ENCODE measurements at places on chromosomes 3 and 15.

GRCh38 chr3:20741381-20741780 is 555.4 kb upstream of the SGO1 start:
- no peak for DNase-seq

- no peak for DNase-seq
Observed at GRCh38 chr15:39497016-39497758, 83.7 kb upstream of the THBS1 start.

DNA sequence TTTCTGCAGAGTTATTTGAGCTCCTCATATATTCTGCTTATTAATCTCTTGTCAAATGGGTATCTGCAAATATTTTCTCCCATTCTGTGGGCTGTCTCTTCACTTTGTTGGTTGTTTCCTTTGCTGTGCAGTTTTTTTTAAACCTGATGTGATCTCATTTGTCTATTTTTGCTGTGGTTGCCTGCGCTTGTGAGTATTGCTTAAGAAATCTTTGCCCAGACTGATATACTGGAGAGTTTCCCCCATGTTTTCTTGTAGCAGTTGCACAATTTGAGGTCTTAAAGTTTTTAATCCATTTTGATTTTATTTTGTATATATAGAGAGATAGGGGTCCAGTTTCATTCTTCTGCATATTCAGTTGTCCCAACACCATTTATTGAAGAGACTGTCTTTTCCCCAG is 102.3 kb downstream of the POLQ start:
- no peak for DNase-seq

- DNase-seq = no peak
Observed at GRCh38 chr3:11588755-11589154, 55.0 kb downstream of the VGLL4 start.

GRCh38 chr3:32856355-32856889 is 38.6 kb downstream of the TRIM71 start:
- no peak for DNase-seq

GRCh38 chr15:98955961-98956723 is 51.5 kb downstream of the PGPEP1L start:
- DNase-seq = no peak

DNA sequence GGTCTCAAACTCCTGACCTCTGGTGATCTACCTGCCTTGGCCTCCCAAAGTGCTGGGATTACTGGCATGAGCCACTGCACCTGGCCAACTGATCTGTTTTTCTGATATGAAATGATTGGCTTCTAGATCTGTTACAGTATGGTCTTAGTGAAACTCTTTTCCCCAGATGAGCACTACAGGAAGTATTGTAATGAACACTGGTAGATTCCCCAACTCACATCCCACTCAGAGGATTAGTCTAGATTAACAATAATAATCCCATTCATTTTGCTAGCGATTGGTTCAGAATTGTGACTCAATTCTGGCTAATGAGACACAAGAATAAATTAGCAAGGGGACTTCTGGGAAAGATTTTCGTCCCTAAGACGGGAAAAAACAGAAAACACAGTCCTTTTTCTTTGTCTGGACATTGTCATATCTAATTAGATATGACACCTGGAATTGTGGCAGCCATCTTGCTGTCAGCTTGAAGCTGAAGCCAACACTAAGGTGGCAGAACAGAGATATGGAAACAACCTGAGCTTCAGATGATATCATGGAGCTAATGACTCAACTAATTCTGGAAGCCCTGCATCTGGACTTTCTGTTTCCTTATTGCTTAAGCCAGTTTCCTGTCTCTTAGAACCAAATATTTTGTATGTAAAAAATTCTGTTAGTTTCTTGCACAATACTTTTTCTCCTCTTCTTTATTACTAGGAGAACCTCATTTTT is 17.4 kb upstream of the NPTN start:
- no peak for DNase-seq

DNA sequence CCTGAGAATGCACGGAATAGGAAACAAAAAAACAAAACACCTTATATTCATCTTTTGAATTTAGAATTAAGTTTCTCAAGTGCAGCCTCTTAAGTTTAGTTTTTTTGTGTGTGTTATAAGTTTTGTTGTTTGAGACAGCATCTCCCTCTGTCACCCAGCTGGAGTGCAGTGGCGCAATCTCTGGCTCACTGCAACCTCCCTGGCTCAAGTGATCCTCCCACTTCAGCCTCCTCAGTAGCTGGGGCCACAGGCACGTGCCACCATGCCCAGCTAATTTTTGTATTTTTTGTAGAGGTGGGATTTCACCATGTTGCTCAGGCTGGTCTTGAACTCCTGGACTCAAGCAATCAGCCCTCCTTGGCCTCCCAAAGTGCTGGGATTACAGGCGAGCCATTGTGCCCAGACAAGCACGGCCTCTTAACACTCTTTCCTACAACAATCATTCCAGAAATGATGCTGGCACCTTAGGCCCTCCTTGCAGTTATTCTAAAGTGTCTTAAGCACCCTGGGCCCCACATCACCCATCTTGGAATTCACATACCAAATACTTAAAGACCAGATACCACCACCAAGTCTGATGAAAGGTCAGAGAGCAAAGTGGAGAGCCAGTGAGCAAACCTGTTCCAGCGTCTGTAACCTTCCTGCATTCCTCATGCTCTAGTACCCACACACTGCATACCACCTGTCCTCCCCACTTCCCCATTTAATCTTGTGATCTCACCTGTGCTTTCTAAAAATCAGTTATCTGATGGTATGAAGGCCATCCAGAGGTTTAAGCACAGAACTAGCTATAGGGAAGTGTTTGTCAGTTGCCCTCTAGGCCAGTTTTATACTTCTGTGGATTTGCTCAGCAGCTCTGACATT is 6.9 kb upstream of the SPG11 start:
- no peak for DNase-seq

- no peak for DNase-seq
Observed at GRCh38 chr15:88799341-88799740, 3.9 kb upstream of the ACAN start.

DNA sequence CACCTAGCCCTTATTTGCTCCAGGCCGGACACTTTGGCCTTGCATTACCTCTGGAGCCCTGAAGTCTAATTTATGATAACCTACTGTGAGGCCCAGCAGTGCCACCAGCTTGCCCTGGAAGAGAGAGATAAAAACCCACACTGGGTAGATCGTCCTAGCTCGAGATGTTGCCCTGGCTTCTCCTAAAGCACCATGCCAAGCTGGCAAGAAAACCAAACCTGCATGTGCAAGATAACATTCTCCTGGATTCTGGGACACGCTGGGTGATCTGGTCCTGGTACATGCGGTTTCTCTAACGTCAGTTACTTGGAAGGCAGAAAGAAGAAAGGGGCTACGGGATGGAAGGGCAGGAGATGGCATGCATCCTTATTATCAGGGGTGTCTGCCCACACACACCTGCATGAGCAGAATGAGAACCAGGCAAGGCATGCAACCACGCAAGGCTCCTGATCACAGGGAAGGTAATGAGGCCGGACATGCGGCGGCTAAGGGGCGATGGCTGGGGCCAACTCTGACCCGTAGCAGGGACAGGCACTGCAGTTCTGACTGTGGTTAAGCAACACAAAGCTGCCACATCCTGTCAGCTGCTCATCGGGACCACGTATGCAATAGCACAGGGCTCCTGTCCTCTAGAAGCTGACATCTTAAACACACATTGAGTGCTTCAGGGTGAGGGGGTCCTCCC is 73.0 kb downstream of the OXNAD1 start:
- DNase-seq = no peak

DNA sequence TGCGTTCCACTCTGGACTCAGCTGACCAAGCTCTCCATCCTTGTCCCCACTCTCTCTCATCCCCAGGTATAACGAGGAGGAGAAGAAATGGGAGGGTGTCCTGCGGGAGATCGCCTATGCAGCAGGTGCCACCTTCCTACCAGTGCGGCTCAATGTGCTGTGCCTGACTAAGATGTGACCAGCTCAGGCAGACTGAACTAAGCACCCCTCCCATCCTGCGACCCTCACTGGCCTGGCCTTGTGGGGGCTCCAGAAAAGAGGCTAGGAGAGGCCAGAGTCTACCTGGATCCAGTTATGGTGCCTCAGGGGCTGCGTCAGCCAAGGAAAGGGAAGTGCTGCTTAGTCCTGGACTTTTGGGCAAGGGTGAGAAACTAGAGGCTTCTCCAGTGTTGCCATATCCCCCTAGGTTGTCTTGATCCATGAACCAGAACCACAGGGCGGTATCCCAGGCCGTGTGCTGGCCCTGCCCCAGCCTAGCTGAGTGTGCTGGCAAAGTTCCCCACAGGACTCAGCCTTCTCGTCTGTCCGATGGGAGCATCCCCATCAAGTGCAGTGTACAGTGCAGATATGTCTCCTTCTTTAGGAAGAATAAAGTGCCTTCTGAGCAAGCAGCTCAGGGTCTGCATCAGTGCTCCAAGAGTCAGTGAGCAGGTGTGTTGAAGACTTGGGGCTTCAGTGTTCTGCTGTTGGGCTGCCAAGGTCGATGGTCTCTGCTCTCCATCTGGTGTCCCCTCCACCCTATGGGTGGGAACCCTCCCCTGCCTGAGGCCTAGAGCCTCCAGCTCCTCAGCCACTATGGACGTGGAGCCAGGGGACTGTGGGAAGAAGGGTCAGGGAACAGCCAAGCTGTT is 6.7 kb downstream of the KLHL40 start:
- DNase-seq = no peak

- DNase-seq = no peak
Observed at GRCh38 chr15:64001148-64001547, 45.1 kb downstream of the DAPK2 start.

DNA sequence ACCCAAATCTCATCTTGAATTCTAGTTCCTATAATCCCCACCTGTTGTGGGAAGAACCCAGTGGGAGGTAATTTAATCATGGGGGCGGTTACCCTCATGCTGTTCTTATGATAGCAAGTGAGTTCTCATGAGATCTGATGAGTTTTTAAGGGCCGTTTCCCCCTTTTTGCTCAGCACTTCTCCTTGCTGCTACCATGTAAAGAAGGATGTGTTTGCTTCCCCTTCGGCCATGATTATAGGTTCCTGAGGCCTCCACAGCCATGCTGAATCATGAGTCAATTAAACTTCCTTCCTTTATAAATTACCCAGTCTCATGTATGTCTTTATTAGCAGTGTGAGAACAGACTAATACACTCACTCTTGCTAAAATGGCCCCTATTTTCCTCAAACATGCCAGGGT is 374.7 kb downstream of the TUSC7 start:
- DNase-seq = no peak

- peak; percentile 14 for DNase-seq
Observed at GRCh38 chr15:36814708-36815107, 235.3 kb downstream of the CDIN1 start.

GRCh38 chr3:151835751-151836525 is 22.0 kb downstream of the AADAC start:
- peak; percentile 77 for DNase-seq

- DNase-seq = peak; percentile 52
Observed at GRCh38 chr3:196399485-196399945, 32.7 kb downstream of the UBXN7 start.

DNA sequence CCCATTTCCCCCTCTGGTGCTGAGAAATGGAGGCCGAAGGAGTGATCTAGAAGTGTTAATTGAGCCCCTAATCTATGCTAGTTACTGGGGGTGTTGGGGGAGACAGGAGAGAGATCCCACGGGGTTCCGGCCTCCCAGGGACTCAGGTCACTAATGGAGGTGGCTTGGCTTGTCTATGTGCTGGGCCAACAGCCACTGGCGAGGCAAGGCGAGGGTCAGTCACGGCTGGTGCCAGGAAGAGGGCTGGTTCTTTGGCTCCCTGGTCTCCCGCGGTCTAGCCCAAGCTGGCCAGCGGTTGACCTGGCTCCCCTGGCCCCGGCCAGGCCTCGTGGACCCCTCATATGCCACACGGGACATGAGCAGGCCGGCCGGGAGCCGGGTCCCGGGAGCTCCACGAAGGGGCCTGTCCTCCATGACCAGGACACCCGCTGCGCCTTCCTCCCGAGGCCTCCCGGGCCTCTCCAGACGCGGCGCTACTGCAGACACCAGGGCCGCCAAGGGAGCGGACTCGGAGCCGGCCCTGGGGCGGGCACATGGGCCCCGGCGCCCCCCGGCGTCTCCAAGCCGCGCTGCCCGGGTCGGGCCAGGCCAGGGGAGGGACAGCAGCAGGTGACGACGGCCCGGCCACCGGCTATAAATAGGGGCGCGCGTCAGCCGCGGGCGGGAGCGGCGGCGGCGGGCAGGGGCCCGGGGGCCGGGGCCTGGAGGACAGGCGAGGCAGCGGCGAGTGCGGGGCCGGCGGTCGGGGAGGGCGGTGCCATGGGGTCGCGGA is at the start of gene ALPK3:
Gene ALPK3, plus strand, starts transcription at position 663 of the 772 bp plus-strand sequence. Its CDS starts 97 bp downstream, at position 760.
- no peak for DNase-seq

DNA sequence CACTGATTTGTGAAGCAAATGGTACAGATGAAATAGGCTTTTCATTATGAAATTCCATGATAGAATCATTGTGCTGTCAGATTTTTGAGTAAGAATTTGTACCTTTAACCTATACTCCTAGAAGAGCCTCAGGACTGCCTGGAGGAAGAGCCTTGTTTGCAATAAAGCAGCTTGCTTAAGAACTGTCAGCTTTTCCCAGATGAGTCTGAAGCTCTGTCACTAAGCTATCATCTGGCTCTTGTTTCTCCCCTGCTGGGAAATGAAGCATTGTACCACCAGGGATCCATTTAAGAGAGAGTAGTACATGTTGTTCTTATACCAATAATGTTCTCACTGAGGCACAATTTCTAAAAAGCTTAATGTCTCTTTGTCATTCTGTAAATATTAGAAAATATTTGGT is 85.1 kb upstream of the FLNB start:
- DNase-seq = peak; percentile 35
